ENCODE measurements at places on chromosomes 11 and 22. TPM values are rescaled to one million over a fixed set of nuclear protein-coding genes. Genes with fewer than 3 reads are reported as not detected.

GRCh38 chr22:32606181-32606580 lies 131.6 kb downstream of the FBXO7 start:
- H3K36me3 ChIP-seq: no peaks in the 10 kb centered on the region
- no peak overlapping the region for H3K4me3 ChIP-seq
- no peak for DNase-seq
- H3K27ac ChIP-seq: no peak overlapping the region
- H3K4me1 ChIP-seq: peaks cover 13% of the 10 kb centered on the region

- H3K4me3 ChIP-seq: no peak overlapping the region
- H3K27ac ChIP-seq: no peak overlapping the region
- no peaks in the 10 kb centered on the region for H3K27me3 ChIP-seq
- no peak for DNase-seq
- peaks cover 9% of the 10 kb centered on the region for H3K4me1 ChIP-seq
Measured at GRCh38 chr22:28904211-28904896, 21.0 kb downstream of the ZNRF3 start.

- H3K27ac ChIP-seq: peak overlapping the region; percentile 79
- peak overlapping the region; percentile 89 for H3K4me3 ChIP-seq
- DNase-seq: peak; percentile 21
- H3K27me3 ChIP-seq: no peaks in the 10 kb centered on the region
- H3K36me3 ChIP-seq: peaks cover 48% of the 10 kb centered on the region
Measured at GRCh38 chr11:126304457-126305075, 706 bp downstream of the DCPS start.

DNA sequence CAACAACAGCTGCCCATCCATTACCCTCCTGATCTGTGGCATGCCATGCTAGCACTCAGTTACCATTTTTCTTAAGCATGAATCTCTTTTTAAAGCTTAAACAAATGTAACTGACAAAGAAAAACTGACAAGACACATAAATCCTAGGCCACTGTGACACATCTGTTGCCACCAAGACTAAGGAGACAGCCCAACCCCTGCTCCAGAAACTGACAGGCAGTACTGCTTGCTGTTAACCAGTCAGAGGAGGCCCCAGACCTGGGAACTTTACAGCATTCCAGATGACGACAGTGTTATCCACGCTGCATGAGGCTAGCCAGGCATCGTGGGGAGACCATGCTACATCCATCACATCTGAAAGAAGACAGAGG lies 33.8 kb downstream of the HIRA start:
- no peaks in the 10 kb centered on the region for H3K27me3 ChIP-seq
- no peak overlapping the region for H3K27ac ChIP-seq
- H3K4me3 ChIP-seq: no peak overlapping the region
- DNase-seq: no peak
- peaks cover 65% of the 10 kb centered on the region for H3K36me3 ChIP-seq

The MAP6 gene
- not detected for total RNA-seq

GRCh38 chr11:29282088-29282487 lies 734.7 kb downstream of the KCNA4 start:
- H3K27ac ChIP-seq: peak overlapping the region; percentile 88
- H3K4me3 ChIP-seq: peak overlapping the region; percentile 8
- H3K27me3 ChIP-seq: no peaks in the 10 kb centered on the region

The SAC3D1 gene
- 14.0 TPM for total RNA-seq

DNA sequence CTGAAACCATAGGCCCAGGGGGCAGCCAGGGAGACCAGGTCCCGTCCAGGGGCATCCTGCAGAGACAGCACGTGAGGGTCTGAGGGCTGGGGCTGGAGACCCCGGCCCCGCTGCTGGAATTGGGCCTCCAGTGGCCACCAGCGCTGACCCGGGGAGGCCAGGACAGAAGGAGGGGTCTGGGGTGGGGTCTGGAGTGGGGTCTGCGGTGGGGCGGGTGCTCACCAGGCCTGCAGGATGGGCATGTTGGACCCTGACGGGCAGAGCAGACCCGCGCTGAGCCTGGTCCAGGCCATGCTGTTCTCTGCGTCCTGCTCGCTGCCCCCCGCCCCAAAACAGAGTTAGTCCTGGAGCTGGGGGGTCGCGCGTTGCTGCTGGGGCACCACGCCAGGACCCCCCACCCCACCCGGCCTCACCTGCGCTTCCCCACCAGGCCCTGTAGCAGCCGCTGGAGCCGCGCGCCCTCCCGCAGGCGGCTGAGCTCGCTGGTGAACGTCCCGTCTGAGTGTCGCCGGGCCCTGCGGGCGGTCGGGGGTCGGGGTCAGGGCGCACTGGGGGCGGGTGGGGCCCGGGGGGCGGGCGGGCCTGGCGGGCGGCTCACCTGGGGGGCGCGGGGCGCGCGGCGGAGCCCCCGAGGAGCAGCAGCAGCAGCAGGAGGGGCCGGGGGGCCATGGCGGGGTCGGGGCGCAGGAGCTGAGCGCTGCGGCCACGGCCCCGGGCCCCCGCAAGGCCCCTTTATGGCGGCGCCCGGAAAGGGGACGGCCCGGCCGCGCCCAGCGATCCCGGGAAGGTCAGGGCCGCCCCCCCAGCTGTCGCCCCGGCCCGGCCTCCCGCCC lies at the start of gene SCT:
Gene SCT (minus strand): TSS at position 707 of the 833 bp plus-strand sequence. CDS start 38 bp downstream, at position 669.
- H3K27ac ChIP-seq: no peak within 1 kb of the TSS
- DNase-seq: no peak
- no peaks in the 10 kb centered on the region for H3K4me1 ChIP-seq
- peaks cover 15% of the 10 kb centered on the region for H3K36me3 ChIP-seq
- H3K4me3 ChIP-seq: no peak within 1 kb of the TSS
- H3K27me3 ChIP-seq: no peaks in the 10 kb centered on the region

- peak overlapping the region; percentile 83 for H3K4me3 ChIP-seq
- peak overlapping the region; percentile 88 for H3K27ac ChIP-seq
- peaks cover 39% of the 10 kb centered on the region for H3K36me3 ChIP-seq
- H3K27me3 ChIP-seq: no peaks in the 10 kb centered on the region
Measured at GRCh38 chr22:49826603-49827270, 936 bp downstream of the BRD1 start.

The CHRNA10 gene
- 2.5 TPM for total RNA-seq

- H3K27ac ChIP-seq: no peak overlapping the region
- peaks cover 19% of the 10 kb centered on the region for H3K4me1 ChIP-seq
- no peaks in the 10 kb centered on the region for H3K27me3 ChIP-seq
- H3K4me3 ChIP-seq: no peak overlapping the region
Measured at GRCh38 chr11:46452918-46453517, 61.4 kb upstream of the CHRM4 start.

- no peak overlapping the region for H3K27ac ChIP-seq
- no peak overlapping the region for H3K4me3 ChIP-seq
- H3K4me1 ChIP-seq: no peaks in the 10 kb centered on the region
- DNase-seq: no peak
- no peaks in the 10 kb centered on the region for H3K27me3 ChIP-seq
Measured at GRCh38 chr11:132185726-132186592, 815.5 kb downstream of the NTM start.

All from MCF 10A (cell line).